HL-60 (cell line): ENCODE measurements at places on chromosomes 4 and X.

DNA sequence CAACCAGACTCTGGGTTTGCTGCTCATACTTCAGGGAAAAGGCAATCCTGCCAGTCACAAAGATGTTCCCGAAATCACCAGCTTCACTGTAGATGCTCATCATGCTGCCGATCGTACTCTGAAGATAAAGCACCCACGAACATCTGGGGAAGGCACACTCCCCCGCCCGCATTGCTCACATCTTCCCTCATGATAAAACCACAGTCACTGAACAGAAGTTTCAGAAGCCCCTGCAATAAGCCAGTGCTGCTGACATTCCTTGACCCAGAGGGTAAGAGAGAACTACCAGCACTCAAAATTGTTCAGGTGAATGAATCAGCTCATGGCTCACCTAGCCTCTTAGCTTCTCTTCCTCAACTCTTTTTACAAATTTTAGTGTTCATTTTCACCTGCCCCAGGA lies 43.1 kb downstream of the SRPX2 start:
- DNase-seq = no peak

DNA sequence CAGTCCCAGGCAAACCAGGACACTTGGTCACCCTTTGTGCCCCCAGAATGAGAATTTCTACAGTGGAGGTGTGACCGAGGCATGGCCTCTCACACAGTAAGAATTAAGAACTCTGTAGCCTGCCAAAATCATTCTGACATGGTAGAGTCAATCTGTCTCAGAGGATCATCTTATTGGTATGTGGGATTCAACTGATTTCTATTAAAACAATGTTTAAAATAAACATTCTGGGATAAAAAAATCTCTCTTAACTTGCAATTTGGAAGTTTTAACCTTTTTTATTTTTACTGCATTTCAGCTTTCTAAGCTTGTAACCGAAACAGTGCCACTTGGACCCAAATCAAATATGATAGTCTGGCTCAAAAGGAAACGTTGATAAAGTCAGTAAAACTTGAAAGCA lies 165.4 kb upstream of the LDB2 start:
- DNase-seq = no peak

DNA sequence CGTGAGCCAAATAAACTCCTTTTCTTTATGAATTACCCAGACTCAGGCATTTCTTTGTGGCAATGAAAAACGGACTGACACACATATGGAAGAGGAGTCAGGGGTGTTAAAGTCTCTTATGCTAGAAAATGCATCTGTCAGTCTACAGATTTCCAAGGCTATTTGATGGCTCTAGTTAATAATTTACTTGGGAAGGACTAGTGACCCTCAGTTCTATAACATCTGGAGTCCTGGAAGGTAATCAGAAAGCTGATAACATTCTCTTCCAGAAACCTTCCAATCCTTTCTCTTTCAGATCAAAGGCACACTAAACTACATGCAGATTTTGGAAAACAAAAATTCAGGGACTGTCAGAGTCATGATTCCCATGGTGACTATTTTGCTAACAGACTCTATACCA lies 142.0 kb upstream of the TEX13D start:
- DNase-seq = no peak

DNA sequence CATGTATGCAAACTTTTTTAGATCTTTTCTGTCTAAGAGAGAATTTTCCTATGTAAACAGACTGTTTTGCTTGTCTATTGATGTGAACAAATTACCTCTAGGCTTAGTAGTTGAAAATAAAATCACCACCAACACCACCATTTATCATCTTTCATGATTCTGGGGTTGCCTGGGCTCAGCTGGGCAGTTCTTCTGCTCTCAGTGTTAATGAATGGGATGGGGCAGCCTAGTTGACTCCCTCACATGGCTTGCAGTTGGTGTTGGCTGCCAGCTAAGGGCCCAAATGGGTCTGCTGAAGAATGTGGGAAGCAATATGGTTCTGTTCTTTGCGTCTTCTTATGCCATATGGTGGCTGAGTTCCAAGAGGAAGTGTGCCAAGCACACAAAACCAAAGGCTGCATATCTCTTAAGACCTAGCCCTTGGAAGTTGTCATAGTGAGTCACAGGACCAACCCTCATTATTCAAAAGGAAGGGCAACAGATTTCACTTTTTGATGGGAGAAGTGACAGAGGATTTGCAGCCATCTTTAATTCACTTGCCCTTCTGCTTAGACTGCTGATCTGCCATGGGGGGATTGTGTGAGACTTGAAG lies 17.9 kb downstream of the REELD1 start:
- peak; percentile 28 for DNase-seq
